Stimulated activated CD4-positive, alpha-beta T cell treated with anti-CD3 and anti-CD28 coated beads, TNF-alpha, amount 100 ng/mL, for 4 hours (primary cell): ENCODE measurements at places on chromosomes 1 and 21.

DNA sequence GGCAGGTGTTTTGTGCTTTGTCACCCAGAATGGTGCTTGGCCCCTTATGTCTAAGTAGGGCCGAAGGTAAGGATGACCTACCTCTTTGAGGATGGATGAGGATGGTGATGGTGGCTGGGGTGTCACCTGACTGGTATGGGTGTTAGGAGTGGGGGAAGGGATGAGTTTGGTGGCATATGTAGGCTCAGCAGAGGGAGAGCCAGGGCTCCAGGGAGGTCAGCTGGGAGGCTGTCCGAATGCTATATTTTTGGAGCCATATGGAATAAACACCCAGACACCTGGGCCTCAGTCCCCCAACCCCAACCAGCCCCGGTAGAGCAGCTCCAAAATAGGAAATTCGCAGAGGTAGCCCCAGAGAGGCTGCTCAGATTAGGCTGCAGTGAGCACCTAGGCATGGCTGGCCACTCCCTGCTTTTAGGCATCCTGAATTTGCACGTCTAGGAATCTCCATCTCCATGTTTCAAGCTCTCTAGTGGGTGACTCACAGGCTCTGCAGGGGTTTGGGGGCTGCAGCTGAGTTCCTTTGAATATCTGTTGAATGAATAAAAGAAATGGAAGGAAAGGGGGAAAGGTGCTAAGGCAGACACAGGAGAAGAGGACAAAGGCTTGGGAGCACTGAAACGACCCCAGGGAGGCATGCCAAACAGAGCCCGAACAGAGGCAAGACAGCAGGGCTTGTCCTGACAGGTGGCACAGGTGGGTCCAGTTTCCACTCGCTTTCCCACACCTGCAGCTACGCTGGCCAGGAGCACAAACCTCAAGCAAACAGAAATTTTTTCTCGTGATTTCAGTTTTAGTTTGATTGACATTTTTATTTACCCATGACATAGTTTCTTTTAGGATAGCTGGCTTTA, 135.3 kb upstream of the EDN2 start:
- DNase-seq = no peak

DNA sequence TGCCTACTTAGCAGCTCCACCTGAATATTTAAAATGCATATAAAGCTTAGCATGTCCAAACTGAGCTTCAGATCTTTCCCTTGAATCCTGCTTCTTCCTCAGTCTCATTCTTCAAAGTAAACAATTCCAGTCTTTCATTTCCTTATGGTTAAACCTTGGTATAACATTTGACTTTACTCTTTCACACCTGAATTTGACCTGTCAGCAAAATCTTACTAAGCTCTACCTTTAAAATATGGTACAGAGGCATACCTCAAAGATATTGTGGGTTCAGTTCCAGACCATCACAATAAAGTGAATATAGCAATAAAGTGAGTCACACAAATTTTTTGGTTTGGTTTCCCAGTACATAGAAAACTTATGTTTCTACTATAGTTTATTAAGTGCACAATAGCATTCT, 42.5 kb upstream of the RNF11 start:
- no peak for DNase-seq

- DNase-seq = no peak
Observed at GRCh38 chr1:36513676-36514473, 31.2 kb upstream of the CSF3R start.

GRCh38 chr1:228753287-228753686, 18.0 kb downstream of the RHOU start:
- DNase-seq = no peak

DNA sequence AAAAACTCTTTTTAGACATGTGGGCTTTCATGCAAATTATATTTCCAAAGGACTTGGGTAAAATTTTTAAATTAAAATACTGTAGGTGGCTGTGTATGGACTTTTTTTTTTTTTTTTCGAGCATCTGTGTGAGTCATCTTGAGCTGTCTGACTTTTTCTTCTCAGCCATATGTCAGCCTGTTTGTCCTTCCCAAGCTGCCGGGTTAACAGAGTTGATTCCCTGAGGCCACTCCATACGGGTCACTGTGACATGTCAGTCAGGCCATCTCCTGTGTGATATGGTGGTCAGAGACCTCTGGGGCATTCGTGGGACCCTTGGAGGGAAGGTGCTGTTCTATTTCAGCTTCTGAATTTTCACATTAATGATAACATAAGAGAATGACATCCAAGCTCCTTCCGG, 148.3 kb downstream of the KCNJ6 start:
- DNase-seq = no peak
